ENCODE measurements at places on chromosomes 13 and 19. TPM values are rescaled to one million over a fixed set of nuclear protein-coding genes. Genes with fewer than 3 reads are reported as not detected.

STOML3 gene
- total RNA-seq: not detected

DNA sequence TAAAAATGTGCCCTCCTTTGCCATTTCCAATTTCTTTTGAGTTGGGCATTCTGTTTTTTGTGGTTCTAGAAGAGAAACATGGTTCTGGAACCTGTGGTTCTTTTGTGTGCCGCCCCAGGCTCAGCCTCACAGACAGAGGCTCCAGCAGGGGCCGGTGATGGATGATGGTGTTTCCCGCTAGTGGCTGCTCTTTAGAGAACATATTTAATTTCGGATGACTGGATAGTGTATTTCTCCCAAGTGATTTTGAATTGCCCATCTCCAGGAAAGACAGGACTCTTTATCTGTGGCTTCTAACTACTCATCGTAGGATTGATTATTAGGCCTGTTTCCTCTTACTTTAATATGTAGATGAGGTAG lies 75.2 kb downstream of the KL start:
- DNase-seq: no peak

- no peak for DNase-seq
These were observed 40.9 kb upstream of the PSG9 start for GRCh38 chr19:43310221-43310620.

TMIGD2 gene
- total RNA-seq: not detected

- DNase-seq: peak; percentile 66
These were observed 3.7 kb downstream of the TBC1D17 start for GRCh38 chr19:49881186-49881585.

- DNase-seq: no peak
These were observed 21.8 kb downstream of the OLFM2 start for GRCh38 chr19:9914315-9915207.

DNA sequence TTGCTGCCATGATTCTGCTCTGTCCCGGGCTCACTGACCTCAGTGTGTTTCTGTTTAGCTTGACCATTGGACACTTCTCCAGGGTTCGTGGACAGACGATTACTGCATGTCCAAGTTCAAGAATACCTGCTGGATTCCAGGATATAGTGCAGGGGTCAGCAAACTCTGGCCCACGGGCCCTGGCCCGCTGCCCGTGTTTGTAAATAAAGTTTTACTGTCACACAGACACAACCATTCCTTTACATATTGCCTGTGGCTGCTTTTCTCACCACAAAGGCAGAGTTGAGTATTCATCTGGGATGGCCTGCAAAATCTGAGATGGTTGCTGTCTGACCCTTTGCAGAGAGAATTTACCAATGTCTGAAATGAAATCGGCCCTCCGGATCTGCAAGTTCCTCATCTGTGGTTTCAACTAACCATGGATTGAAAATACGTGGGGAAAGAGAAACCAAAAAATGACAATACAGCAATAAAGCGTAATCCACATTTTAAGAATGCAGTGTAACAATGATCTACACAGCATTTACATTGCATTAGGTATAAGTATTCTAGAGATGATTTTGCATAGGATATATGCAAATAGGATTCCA lies 25.9 kb upstream of the F2RL3 start:
- DNase-seq: no peak

- DNase-seq: no peak
These were observed 85.1 kb downstream of the KATNAL1 start for GRCh38 chr13:30222254-30222653.

DNA sequence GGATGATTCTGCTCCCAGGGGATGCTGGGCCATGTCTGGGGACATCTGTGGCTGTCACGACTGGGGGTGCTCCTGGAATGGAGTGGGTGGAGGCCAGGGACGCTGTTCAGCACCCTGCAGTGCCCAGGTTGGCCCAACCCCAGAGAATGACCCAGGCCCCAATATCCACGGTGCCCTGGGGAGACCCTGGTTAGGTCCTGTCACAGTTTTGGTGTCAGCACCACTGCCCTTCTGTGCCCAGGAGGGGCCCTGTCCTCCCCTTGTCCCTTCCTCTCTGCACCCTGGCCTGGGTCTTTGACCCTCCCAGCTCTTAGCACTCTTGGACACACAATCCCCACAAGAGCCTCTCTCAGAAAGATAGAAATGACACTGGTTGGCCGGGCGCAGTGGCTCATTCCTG lies 85.3 kb downstream of the GADD45B start:
- DNase-seq: no peak

LGI4 gene
- total RNA-seq: 1.3 TPM

- DNase-seq: no peak
These were observed 80.4 kb downstream of the MAP4K1 start for GRCh38 chr19:38537071-38537936.

GRCh38 chr19:30682146-30682998 lies 310.2 kb downstream of the ZNF536 start:
- no peak for DNase-seq

CEACAM21 gene
- total RNA-seq: not detected

DNA sequence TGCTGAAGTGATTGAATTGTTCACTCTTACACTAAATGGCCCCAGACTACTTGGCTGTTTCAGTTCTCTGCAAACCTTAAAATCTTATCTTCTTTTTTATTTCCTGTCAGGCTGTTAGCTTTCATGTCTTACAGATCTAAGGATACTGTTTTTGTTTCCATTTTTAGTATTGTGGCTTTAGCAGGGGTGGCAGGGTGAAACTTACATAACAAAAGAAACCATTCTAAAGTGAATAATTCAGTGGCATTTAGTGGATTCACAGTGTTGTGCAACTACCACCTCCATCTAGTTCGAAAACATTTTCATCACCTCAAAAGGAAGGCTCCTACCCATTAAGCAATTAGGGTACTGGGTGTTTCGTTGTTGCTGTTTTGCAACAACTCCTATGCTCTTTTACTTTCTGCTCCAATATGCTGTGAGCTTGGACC lies 19.8 kb downstream of the TMEM272 start:
- DNase-seq: no peak

DNA sequence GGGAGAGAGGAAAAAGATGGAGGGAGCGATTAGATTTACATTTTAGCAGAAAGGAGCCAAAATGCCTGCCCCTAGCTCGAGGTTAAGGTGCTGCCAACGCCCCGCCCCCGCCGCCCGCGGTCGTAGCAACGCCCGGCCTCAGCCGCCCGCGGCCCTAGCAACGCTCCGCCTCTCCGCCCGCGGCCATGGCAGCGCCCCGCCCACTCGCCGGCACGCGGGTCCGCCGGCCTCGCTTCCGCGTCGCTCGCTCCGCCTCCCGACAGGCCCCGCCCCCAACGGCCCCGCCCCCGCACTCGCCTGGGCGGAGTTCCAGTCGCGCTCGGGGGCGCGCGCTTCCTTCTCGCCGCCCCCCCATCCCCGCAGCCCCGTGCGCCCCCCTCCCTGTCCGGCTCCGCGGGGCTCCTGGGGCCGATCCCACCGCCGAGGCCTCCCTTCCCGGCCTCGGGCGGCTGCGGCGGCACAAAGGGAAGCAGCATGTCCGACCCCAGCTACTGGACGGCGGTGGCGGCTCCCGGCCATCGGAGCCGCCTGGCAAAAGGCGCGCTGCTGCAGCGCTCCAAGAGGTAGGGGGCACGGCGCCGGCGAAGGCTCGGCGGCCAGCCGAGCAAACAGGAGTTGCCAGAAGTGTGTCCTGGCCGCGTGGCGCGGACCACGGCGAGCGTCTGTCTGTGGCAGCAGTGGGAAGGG lies 20.3 kb downstream of the MAST3 start:
- DNase-seq: no peak

KCNRG gene
- 0.59 TPM for total RNA-seq

SMG9 gene
- total RNA-seq: 46.9 TPM

All from chondrocyte (in vitro differentiated cells).